ENCODE measurements at places on chromosomes 7 and 10.
A peak's percentile ranks its signal among the peaks of the same experiment; 100 is the strongest.

GRCh38 chr7:129786825-129787563 is 165.8 kb downstream of the UBE2H start:
- no peak for DNase-seq

GRCh38 chr10:34286136-34286739 is 528.9 kb downstream of the PARD3 start:
- no peak for DNase-seq

DNA sequence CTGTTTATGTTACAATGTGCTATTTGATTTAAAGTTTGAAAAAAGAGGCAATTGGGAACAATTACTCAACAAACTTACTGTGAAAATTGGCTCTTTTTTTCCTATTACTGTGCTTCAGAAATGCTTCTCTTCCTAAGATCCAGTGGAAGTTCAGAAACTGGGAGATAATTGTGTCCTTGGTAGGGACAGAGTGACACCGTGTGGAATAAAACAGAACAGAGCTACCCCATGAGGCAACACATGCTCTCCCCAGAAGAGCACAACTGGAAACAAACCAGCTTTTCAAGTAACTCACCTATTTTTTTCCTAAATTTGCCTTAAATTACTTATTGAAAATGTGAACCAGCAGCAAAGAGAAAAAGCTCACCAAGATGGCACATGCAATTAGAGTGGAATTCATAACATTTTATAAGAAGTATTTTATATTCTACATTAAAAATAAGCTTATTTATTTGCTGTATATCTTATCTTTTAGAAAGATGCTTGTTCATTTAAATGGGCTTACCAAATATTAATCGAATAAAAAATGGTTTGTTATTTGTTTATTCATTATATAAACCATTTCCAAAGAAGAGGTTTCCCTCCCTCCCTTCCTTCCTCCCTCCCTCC is 346.1 kb upstream of the ANKRD30A start:
- peak; percentile 50 for DNase-seq

GRCh38 chr10:30868611-30869010 is 163.1 kb downstream of the ZNF438 start:
- DNase-seq = no peak

DNA sequence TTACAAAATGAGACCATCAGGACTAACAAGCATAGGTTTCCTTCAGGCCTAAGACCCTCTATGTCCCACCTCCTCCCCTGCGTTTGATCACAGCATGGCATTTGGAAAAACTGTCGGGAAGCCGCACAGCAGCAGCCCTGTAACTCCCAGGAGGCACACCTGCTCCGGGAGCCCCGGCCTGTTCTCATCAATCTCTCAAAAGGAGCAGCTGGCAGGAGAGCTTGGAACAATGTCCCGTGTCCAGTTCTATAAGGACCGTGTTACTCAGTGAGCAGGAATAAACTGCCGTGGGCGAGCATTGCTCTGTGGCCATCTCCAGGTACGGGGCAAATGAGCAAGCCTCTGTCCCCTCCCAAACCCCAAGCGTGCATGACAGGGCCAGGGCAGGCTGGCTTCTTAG is 236.9 kb downstream of the SFMBT2 start:
- no peak for DNase-seq

Measured in HEK293T (cell line).